ENCODE measurements at places on chromosomes 7 and 10.

DNA sequence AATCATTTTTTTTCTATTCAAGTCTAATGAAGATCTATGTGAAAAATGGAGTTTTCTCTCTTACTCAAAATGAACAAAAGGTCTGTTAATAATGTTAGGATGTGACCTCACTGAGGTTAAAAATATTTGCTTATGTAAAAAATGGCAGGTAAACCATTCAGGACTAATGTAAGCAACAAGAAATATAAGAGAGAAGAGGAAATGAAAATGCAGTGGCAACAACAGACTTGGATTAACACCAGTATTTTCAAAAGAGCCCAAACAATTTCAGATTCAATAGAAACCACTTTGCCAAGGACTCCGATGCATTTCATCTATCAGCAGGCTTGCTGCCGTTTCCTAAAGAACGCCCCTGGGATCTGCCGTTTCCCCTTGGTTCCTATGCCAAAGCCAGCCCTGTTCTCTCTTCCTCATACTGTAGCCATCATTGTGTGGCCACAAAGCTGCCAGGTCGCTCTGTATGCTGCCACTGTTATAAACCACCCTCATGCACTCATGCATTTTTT, 66.4 kb downstream of the MTURN start:
- DNase-seq, result no peak

DNA sequence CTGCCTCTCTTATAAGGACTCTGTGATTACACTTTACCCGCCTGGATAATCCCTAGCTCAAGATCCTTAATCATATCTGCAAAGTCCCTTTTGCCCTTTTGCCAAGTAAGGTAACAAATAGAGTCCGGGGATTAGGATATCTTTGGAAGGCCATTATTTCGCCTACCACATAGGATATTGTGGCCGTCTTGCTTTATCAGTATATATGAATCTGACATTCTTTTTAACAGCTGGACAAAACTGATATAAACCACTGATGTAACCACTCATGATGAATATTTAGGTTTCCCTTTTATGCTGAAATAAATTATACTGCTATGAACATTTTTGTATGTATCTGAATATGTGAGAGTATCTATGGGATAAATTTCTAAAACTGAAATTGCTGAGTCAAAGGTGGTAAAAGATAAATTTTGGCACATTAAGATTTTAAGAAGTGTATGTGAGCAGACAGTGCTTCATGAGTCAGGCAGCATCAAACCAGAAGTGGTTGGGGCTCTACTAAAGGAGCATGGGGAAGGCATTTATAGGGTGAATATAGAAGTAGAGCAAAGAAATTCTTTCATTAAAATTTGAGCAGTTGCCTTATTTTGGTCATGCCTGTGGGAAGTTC, 44.7 kb downstream of the AVL9 start:
- no peak for DNase-seq

DNA sequence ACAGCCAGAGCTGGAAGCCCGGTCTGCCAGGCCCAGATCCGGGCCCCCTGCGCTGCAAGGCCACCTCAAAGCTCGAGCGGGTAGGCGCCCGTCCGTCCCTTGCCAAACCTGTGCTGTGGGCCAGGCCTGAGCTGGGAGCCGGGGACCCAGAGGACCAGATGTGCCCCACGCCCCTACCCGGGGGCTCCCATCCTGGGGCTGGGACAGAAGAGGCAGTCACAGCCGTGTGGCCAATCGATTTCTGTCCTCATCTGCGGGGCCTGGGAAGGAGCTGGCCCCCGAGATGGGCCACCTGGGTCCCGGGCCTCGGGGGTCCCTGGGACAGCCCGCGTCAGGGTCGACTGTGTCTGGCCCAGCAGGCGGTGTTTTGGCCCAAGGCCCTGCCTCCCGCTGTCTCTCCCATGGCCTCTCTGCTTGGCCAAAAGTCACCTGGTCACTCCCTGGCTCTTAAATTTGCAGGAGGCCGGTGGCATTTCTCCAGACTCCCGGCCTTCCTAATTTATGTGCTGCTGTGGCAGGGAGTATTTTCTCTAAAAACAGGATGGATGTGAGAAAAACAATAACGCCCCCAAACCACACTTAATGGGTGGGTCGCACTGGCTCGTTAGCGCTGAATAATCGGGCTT, 63.8 kb downstream of the UNCX start:
- DNase-seq, result no peak

- no peak for DNase-seq
These were observed 36.3 kb downstream of the JAZF1 start for GRCh38 chr7:28144266-28144665.

DNA sequence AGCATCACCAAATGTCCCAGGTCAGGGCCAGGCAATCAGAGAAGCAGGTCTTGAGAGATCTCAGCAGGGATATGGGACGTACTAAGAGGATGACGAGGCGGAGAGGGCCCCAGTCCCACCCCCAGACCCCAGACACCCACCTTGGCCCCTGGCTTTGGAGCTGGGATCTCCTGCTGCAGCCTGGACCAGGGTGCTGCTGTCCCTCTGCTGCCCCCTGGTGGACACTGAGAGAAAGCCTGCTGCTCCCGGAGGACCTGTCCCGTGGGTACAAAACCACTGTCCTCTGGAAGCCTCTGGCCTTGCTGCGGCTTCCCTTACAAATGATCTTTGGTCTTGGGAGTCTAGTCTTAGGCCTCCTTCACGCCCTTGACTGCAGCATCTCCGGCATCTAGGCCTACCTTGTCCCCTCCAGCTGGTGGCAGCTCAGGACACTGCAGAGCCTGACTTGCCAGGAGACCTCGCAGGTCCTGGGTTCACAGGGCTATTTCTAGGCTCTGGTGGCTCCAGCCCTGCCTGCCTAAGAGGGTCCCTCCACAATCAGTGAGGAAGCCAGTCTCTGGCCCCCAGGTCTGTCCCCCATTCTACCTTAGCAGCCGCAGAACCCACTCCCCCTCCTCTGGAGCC, 97.1 kb downstream of the RGS10 start:
- DNase-seq, result peak; percentile 23
